ENCODE measurements at places on chromosomes 7 and 10. TPM values are rescaled to one million over a fixed set of nuclear protein-coding genes. Genes with fewer than 3 reads are reported as not detected.

DNA sequence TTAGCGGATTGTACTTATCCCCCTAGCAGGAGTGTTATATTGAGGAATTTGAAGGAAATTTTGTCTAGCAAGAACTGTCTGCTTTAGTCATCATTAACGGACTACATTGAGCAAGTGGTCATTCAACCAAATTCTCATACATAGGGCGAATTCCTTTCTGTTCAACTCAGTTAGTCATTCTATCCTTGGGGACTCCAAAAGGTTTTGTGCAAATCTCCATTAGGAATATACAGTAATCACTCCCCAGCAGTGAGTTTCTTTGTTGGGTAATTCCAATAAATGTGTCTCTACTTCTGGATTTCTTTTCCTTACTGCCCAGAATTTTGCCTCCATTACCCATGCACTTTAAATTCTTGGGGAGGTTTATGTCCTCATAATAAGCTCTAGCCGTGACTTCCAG lies 51.1 kb downstream of the EPDR1 start:
- DNase-seq = no peak

GRCh38 chr7:123929107-123929506 lies 4.1 kb downstream of the SPAM1 start:
- DNase-seq = no peak

- DNase-seq = peak; percentile 86
Measured at GRCh38 chr10:103276896-103277712, at the start of gene INA. Gene INA (plus strand): TSS chr10:103277138. CDS start chr10:103277212, 74 bp downstream.

DNA sequence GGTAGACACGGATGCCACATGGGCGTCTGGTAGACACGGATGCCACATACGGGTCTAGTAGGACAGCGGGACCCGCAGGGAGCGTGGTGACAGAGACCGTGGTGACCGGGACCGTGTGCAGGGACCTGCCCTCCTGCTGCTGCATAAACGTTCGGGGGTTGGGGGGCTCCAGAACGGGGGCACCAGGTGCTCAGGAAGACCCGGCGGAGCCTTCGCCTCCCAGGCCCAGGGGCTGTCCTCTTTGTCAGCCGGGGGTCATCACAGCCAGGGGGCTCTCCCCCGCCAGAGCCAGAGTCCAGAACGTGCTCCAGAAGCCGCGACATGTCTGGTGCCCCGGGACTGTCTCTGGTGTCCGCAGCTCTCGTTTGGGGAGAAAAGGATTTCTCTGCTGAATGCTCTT lies 69.2 kb upstream of the ADGRA1 start:
- DNase-seq = no peak

CCDC172 gene
- total RNA-seq = not detected

CYP3A5 gene
- total RNA-seq = 2.3 TPM

GRCh38 chr10:113264333-113265131 lies 288.3 kb upstream of the HABP2 start:
- DNase-seq = no peak

- DNase-seq = no peak
Measured at GRCh38 chr10:112390125-112390703, 16.3 kb downstream of the ACSL5 start.

LRRD1 gene
- 1.7 TPM for total RNA-seq

- DNase-seq = no peak
Measured at GRCh38 chr10:34380856-34381255, 434.2 kb downstream of the PARD3 start.

HTR5A gene
- 2.1 TPM for total RNA-seq

DNA sequence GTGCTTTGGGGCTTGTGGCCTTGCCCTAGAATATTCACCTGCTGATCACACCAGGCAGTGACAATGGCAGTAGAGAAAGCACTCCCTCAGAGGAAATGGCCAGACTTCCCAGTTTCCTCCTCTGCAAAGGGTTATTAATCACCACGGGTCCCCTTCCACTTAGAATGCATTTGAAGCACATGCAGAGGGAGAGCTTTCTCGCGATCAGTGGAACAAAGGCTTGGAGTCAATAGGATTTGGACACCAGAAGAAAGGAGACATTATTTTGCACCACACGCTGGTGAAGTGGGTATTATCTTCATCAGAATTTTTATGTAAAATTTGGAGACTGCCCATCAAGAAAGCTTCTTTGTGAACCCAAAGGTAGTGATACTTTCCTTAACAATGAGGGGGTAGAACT lies 35.4 kb upstream of the INHBA start:
- DNase-seq = no peak
